ENCODE measurements at places on chromosomes 16 and 17.
A peak's percentile ranks its signal among the peaks of the same experiment; 100 is the strongest.

GRCh38 chr17:70405492-70406220 lies 236.3 kb downstream of the KCNJ2 start:
- DNase-seq, result no peak

- no peak for DNase-seq
These were observed 83.2 kb downstream of the LITAF start for GRCh38 chr16:11503566-11503965.

DNA sequence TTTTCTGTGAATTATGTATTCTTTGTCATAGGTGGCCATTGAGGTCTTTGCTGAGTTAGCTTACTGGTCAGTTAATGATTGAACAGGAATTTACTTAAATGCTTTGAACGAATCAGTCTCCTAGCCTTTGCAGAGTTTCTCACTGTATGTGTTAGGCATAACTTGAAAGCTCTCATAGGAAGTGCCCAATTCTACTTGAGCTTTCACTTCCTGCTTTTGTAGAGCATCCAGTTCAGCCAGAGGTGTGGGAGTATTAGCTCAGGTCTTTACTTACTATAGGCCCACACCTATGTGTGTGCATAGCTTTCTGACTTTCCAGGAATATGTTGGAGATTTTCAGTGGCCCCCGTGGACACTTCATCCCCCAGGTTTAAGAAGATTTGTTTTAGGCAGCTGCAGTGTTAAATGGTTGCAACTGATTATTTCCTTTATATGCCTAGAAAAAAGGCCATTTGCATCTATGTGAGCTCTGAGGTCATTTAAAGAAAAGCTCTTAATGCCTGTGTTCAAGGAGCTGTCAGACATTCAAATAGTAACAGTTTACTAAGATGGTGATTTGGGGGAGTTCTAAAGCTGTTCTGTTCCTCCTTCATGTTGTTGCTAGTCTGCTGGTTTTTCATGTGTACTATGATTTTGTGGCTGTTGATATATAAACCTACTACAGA lies 62.3 kb downstream of the PHKB start:
- peak; percentile 14 for DNase-seq

- no peak for DNase-seq
These were observed 78.1 kb downstream of the SKAP1 start for GRCh38 chr17:48351911-48352332.

DNA sequence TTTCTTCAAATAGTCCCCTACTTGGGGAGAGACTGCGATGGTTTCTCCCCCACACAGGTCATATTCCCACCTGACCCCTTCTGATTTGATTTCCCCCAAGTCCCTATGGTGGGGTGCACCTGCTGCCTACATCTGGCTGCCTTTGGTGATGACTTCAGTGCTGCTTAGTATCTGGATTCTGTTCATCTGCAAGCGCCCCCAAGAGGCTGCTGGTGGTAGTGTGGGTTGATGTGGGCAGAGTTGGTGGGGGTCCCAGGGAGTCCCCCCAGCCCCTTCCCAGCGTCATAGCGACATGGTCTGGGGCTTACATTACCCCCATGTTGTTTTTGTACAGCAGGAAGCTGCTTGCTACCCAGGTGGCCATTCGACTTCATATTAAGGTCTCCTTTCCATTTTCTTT lies 99.2 kb downstream of the NTN1 start:
- no peak for DNase-seq

- peak; percentile 61 for DNase-seq
These were observed 4.4 kb upstream of the HOXB5 start for GRCh38 chr17:48597778-48598631.

DNA sequence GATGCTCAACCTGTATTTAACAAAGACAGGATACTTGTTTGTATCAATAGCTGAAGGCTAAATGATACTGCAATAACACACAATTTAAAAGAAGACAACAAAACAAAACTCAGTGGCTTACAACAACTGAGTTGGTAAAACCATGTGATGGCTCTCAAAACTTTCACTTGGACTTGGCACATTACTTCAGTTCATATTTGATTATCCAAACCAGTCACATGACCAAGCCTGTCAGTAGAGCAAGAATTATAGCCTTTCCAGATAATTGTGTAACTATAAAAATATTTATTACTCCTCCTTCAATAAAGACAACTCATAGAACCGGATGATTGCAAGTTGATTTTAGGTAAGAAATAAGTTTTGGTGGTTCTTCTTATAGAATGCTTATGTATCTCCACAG lies 56.8 kb downstream of the NQO1 start:
- no peak for DNase-seq

GRCh38 chr16:85178006-85178591 lies 65.8 kb upstream of the CIBAR2 start:
- no peak for DNase-seq

DNA sequence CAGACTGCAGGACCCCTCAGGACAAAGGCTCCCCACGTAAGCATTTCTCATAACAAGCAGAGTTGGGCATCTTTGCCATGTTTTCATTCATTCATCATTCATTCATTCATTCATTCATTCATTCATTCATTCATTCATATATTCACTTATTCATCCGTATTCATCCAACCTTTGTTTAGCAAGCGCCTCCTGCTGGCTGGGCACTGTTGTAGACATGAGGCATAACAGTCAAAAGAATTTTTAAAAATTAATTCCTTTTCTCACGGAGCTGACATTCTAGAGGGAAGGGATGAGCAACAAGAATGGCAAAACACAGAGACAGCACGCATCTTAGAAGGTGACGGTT lies 351.7 kb upstream of the TNRC6C start:
- no peak for DNase-seq

DNA sequence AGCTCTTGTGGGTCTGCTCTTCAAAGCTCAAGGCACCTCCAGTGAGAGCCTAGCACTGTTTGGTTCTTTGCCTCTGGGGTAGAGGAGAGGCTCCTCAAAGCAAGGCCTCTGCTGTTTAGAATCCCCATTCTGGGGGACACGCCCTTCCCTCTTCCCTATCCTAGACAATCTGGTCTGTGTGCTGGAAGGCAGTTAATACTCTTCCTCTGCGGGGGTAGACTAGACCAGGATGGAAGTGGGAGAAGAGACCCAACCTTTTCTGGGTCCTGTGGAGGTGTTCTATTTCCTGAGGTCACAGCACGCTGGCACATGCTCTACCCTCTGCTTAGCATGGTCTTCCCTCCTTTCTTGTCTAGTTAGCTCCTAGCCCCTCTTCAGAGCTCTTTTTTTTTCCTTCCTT lies 7.7 kb downstream of the ERAL1 start:
- no peak for DNase-seq

- DNase-seq, result no peak
These were observed 47.5 kb downstream of the STAT3 start for GRCh38 chr17:42340691-42341127.

DNA sequence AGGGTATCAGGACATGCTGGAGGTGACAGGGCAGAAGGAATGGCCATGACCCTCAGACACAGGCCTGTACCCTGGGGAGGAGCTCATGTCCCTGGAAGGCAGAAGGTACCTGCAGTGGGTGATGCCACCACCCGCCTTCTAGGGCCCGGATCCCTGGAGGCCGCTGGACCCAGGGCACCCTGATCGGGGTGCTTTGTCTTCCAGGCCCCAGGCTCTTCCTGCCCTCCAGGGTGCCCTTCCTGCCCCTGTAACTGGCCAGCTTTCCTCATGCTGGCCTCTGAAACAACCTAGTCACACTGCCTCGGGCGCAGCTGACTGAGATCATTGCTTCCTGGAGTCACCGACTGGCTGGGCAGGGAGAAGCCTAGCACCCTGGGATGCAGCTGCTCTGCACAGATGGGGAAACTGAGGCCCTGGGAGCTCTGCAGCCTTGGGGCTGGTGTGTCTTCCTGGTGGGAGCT lies 5.8 kb downstream of the ADCY7 start:
- DNase-seq, result no peak

- DNase-seq, result no peak
These were observed 15.7 kb upstream of the GFOD2 start for GRCh38 chr16:67734731-67735201.

DNA sequence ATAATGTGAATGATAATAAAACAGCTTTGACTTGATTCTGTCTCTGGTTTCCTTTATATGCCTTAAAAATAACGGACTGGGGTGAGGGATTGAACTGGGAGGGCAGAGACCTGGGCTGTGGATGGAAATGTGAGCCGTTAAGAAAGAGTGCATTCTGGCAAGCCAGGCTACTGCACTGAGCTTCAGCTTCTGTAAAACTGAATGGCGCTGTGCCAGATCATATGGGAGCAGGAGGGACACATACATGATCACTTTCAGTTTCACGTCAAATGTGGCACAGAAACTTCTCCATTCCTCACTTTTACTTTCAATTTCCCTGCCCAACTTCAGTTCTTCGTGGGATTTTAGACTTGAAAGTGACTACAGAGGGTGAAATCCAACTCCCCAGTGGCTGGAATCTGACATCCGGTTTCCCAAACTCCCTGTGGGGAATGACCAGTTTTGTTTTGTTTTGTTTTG lies 1.1 kb downstream of the MT2A start:
- peak; percentile 46 for DNase-seq

DNA sequence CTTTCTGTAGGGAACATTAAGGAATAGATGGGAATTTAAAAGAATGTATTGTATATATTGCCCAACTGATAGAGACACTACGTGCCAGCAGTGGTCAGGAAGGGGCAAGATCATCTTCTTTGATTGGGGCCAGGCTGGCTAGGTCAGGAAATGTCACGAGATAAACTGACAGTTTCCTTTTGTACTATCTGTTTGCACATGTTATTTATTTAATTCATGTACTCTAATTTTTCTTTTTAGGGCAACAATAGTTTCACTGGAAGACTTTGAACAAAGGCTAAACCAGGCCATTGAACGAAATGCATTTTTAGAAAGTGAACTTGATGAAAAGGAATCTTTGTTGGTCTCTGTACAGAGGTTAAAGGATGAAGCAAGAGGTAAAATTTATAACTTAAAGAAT lies 12.6 kb downstream of the NDEL1 start:
- DNase-seq, result no peak

GRCh38 chr17:63805591-63805990 lies 21.6 kb upstream of the PSMC5 start:
- no peak for DNase-seq

GRCh38 chr17:51807460-51807859 lies 351.1 kb downstream of the CA10 start:
- DNase-seq, result no peak

DNA sequence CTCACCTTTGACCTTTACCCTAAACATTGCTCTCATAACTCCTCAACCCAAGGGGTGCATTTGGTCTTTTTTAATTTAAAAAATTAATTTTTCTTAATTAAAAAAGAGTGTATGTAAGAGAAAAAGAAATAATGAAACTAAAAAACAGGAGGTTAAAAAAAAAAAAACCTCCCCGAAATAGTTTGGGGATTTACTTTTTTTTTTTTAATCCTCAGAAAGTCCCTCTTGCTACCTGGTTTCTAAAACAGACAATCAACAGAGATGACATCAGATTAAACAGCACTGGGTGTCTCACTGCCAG lies 301.3 kb downstream of the SOX9 start:
- DNase-seq, result no peak

- DNase-seq, result no peak
These were observed 735 bp downstream of the PSMD11 start for GRCh38 chr17:32445074-32445415.

- DNase-seq, result no peak
These were observed 10.0 kb upstream of the SKAP1 start for GRCh38 chr17:48439875-48440505.

DNA sequence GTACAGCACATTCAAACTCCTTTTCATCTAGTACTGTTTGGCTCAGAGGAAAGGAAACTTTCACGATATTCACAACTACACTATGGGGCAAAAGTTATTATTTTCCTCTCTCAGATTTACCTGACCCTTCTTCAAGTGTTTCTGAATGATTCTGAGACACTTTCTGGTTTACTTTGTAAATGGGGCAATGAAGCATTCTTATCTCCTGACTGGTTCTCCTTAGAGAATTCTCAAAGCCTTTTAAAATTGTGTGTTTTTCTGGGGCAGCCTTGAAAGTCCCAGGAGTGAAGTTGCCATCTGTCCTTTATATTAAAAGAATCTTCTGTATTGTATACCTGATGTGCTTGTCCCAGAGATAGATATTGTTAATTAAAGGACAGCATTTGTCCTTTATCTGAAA lies 264.9 kb downstream of the FTO start:
- no peak for DNase-seq

- no peak for DNase-seq
These were observed 466.3 kb downstream of the SOX9 start for GRCh38 chr17:72587156-72587555.

GRCh38 chr17:54941285-54941684 lies 27.2 kb downstream of the COX11 start:
- no peak for DNase-seq

GRCh38 chr16:14560523-14560922 lies 69.5 kb downstream of the PARN start:
- DNase-seq, result no peak

Measured in GM12892 (cell line).